ENCODE measurements at places on chromosomes 1 and 21. TPM values are rescaled to one million over a fixed set of nuclear protein-coding genes. Genes with fewer than 3 reads are reported as not detected.

The S100A9 gene
- total RNA-seq: 35.3 TPM

The MAEL gene
- not detected for total RNA-seq

DNA sequence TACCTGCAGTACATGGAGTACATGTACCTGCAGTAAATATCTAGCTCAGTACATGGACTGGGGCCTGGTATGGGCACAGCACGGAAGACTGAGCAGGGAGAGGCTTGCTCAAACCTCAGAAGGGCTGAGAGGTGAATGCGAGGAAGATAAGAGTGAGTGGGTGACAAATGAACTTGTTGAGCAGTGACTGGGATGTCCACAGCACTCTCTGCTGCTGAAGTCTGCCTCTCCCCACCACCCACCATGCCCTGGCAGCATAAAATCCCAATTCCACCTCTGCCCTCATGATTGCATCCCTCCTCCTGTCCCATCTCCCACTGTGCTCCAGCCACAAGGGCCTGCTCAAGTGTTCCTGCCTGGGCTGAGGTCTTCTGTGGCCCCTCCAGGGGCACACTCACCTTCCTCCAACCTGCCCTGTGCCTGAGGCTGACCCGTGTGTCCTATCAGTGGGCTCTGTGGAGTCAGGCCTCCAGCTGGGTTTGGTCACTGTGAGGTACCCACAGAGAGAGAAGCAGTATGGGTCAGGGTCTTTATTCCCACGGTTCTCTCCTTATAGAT, 114.2 kb downstream of the FOXD2 start:
- DNase-seq: no peak

- no peak for DNase-seq
Observed at GRCh38 chr1:233012021-233012420, 61.6 kb downstream of the NTPCR start.

DNA sequence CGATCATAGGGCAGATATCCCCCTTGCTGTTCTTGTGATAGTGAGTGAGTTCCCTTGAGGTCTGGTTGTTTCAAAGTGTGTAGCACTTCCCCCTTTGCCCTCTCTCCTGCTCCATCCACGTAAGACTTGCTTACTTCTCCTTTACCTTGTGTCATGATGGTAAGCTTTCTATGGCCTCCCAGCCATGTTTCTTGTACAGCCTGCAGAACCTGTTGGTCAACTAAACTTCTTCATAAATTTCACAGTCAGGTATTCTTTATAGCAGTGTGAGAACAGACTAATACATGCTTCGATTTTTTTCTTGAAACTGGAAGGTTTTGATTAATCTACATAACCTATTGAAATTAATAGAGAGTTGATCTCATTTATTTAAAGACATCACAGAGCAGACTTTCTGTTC, 302.5 kb upstream of the PBX1 start:
- no peak for DNase-seq

DNA sequence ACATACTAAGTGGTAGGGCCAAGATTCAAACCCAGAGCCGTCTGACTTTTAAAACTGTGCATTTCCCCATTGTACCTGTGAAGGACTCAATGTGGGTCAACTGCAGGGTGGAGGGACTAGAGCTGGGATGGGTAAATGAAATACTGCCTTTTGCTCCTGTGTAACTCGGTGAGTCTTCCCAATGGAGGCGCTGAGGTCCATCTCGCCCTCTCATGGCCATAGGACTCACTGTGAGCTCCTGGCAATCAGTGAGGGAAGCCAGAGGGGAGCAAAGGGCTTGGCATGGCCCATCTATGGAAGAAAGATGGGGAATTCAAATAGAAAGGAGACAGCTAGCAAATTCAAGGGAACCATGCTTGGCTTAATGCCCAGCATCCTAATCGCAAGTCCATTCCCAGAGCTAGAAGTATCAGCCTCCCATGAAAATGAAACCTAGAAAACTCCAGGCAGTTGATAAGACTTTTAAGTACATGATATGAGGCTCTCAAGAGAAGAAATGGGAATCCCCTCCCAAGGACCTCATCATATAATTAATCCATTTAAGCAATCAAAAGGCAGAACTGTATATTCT, 25.4 kb upstream of the CGN start:
- DNase-seq: no peak

DNA sequence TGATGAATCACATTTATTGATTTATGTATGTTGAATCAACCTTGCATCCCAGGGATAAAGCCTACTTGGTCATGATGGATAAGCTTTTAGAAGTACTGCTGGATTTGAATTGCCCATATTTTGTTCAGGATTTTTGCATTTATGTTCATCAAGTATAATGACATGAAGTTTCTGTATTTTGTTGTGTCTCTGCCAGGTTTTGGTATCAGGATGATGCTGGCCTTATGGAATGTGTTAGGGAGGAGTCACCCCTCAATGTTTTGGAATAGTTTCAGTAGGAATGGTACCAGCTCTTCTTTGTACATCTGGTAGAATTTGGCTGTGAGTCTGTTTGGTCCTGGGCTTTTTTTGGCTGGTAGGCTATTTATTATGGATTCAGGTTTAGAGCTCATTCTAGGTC, 1643.1 kb upstream of the B3GALT2 start:
- DNase-seq: no peak

The CYP4Z1 gene
- total RNA-seq: not detected

DNA sequence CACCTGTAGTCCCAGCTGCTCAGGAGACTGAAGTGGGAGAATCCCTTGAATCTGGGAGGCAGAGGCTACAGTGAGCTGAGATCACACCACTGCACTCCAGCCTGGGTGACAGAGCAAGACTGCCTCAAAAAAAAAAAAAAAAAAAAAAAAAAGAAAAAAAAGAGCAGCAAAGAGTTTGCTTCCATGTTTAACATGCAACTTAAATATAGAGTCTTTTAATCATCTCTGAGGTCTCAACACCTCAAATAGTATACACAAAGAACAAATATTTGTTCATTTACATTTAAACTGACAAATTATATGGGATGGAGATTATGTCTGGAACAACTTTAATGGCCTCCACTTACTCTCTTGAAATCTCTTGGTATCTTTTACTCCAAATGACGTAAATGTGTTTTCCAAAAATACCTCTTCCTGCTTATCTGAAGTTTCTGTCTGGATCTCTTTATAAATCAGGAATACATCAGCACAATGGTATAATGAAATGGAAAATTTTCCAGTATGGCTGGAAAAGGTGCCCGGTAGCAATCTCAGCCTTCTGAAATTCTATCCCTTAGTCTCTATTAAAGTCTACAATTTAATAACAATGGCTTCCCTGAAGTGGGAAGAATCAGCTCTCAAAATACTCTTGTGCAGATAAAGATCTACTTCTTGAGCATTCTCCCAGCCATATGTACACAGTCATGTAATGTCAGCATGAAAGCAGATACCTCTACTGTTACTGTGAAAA, 258.5 kb downstream of the OMA1 start:
- DNase-seq: no peak

GRCh38 chr21:15986277-15986676, 256.5 kb downstream of the USP25 start:
- no peak for DNase-seq

DNA sequence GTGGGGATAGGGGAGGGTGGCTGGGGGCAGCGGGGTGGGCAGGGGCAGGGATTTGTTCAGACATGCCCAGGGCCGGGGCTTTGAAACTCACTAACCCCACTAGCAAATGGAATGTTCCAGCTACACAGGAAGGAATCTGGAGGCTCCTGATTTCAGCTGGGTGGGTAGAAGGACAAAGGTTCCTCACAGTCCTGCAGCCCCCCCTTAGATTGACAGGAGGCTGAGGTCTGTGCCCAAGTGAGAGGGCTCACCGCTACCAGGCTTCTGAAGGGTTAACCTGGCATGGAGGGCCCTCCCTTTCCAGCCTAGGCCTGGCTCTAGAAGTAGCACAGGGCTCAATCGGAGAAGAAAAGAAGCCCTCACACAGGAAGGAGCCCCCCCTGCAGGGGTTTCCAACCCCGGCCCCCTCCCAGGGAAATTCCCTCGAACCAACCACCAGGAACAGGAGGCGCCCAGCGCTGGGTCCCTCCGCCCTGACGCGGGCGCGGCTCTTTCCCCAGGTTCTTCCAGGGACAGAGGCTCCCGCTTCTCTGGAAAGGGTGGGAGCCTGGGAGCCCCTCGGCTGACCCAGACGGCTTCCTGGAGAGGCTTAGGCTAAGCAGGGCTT, 3.3 kb downstream of the EPHA2 start:
- no peak for DNase-seq

GRCh38 chr1:58966917-58967740, 183.3 kb upstream of the JUN start:
- no peak for DNase-seq

DNA sequence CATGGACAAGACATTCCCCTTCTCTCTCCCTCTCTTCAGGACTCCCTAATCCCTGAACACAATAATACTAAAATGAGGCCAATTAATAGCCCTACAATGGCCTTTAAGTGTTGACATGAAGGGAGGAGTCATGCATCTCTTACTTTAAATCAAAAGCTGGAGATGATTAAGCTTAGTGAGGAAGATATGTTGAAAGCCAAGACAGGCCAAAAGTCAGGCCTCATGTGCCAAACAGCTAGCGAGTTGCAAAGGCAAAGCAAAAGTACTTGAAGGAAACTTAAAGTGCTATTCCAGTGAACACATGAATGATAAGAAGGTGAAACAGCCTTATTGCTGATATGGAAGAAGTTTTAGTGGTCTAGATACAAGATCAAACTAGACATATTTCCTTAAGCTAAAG, 49.5 kb upstream of the CD46 start:
- no peak for DNase-seq

DNA sequence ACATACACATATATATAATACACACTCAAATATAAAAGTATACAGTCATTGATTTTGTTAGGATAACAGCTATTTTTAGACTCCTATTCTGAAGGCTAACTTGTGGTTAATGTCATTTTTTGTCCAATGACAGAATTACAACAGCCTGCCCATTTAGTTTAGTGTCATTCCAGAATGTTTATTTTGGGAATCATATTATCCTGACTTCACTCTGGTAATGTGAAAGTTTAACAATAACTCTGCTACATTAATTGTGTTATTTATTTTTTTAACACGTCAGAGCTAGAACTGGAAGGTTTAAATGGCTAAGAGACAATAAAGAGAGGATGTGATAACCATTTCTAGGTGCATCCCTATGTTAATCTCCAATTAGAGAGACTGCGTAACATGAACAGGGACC, 648.1 kb downstream of the USP25 start:
- DNase-seq: no peak

DNA sequence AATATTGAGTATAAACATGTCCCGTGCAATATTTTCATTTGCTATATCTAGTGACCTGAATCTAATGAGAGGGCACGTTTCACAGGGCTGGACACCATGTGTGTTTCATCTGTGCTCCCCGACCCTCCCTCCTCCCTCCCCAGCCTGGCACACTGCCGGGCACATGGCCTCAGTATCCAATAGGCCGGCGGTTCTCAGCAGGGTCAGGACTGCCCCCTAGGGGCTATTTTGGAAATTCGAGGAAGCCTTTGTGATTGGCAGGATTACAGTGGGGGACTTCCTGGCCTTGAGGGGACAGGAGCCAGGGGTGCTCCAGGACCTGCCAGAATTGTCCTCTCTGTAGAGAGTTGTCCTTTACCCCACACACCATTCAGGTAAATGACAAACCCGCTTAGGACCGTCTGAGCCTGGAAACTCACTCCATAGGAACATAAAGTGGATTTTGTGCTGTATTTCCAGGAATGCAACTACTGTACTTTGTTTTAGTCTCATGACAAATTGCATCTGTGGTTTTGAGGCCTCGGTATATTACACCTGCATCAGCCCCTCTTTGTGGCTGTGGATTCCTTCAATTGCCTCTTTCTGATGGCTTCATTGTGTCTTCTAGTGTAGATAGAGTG, 109.5 kb upstream of the SIM2 start:
- no peak for DNase-seq

DNA sequence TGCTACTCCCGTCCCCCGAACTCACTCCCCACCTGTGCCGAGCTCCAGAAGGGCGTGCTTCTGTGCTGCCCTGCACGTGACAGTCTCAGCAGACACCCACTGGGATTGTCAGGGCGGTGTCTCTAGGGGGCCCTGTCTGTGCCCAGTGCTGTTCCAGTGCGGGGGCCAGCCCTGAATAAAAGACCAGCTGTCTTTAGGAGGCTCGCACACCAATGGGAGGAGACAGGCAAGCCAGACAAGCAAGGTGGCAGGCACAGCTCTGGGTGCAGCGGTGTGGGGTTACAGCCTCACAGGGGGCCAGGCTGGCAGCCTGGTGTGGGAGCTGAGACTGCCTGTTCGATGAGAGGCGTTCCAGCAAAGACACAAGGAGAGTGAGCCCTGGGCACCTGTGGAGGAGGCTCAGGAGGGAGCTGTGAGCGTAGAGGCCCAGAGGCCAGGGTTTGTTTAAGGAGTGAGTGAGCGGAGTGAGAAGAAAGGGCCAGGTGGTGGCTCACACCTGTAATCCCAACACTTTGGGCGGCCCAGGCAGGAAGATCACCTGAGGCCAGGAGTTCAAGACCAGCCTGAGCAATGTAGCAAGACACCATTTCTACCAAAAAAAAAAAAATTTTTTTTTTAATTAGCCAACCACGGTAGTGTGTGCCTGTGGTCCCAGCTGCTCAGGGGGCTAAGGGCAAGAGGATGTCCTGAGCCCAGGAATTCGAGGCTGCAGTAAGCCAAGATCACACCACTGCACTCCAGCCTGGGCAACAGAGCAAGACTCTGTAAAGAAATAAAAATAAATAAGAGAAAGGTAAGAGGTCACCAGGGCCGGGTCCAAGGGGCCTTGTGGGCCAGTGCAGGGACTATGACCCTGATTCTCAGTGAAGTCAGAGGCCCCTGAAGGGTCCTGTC, 48.2 kb upstream of the ARHGEF16 start:
- no peak for DNase-seq

The PGBD5 gene
- total RNA-seq: 54.0 TPM

GRCh38 chr1:41444246-41444645, 40.2 kb downstream of the EDN2 start:
- DNase-seq: no peak

The F11R gene
- total RNA-seq: 87.0 TPM

The LINGO4 gene
- total RNA-seq: not detected

DNA sequence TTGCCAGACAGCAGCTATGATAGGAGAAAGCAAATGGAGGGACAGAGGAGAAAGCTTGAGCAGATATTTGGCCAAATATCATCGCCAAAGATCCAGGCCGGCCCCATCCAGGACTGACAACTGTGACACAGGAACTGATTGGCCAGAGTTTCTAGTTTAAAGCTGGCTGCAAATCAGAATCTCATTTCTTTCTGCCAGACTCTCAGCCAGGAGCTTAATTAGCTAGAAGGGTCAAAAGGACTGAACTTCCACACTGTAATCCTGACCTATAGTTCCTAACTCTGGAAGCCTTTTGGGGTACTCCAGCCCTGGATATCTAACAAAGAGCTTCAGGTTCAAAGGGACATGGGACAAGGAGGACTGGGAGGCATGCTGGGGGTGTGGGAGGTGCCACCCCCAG, 106.7 kb upstream of the GNG12 start:
- DNase-seq: no peak

DNA sequence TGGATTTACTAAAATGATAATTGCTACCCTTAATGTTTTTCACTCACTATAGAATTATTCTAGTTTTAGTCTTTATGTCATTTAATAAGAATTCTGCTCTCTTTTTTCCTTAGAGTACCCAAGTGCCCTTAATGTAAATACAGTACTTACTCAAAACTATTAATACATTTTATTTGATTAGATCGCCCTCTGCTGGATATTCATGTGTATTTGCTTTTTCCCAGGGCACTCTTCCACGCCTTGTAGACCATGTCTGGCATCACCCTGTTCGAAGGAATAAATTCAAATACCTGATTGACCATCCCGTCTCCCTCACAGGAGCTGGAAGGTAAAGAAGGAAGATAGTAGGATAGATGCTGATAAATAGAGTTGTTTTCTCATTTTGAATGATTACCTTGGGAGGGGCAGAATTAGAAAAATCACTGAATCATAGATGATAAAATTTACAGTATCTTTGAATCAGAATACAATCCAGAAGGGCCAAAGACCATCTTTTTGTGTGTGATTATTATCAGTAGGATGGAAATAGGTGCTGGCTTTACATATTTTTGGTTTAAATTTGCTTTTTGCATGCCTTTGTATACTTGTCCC, 4.1 kb downstream of the AXDND1 start:
- DNase-seq: no peak
